Muscle of back (tissue), 13 donors: ENCODE measurements at places on chromosomes 4 and X.

DNA sequence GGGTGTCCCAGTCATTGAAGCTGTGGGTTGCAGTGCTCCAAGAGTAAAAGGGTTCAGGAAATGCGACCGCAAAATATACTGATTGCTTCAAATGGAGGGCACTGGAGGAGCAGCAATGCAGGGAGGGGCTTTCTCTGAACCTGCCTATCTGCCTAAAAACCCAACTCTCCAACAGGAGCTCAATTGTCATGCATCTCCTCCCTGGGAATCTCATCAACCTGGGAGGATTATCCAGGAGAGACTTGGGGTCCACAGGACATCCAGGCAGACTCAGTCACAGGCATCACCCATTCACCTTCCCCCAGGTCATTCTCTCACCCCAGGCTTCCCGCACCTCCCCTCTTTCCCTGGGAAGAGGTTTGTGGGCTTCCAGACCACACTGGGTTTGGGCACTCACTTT lies 38.2 kb upstream of the TLR3 start:
- DNase-seq, result no peak

GRCh38 chr4:54662901-54663585 lies 5.3 kb downstream of the KIT start:
- DNase-seq, result no peak

DNA sequence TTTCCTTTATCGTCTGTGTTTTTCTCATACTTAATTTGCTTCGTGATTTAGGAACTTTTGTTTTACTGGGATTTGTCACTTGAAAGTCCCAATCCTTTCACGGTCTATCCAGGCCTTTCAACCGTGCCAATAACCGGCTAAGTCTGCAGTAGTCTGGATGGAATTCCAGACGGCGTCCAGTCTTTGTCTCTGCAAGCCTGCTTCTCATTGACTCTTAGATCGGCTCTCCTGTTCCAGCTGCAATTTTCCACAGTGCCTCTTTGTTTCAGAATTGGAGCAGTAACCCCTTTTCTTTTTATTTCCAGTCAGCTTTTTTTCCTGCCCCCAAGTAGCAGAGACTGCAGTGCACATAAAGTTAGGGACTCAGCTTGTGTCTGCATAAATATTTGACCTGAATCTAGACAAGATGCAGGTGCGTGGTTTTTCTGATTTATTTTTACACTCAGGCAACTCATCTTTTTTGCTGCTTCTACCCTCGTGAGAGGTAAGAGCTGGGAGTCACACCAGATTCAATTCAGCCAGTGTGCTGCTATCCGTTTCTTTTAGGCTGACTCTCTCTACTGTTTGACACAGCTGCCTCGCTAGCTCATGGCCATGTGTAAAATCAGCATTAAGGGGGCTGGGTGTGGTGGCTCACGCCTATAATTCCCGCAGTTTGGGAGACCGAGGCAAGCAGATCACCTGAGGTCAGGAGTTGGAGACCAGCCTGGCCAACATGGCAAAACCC lies 37.4 kb upstream of the DHRSX start:
- peak; percentile 85 for DNase-seq

DNA sequence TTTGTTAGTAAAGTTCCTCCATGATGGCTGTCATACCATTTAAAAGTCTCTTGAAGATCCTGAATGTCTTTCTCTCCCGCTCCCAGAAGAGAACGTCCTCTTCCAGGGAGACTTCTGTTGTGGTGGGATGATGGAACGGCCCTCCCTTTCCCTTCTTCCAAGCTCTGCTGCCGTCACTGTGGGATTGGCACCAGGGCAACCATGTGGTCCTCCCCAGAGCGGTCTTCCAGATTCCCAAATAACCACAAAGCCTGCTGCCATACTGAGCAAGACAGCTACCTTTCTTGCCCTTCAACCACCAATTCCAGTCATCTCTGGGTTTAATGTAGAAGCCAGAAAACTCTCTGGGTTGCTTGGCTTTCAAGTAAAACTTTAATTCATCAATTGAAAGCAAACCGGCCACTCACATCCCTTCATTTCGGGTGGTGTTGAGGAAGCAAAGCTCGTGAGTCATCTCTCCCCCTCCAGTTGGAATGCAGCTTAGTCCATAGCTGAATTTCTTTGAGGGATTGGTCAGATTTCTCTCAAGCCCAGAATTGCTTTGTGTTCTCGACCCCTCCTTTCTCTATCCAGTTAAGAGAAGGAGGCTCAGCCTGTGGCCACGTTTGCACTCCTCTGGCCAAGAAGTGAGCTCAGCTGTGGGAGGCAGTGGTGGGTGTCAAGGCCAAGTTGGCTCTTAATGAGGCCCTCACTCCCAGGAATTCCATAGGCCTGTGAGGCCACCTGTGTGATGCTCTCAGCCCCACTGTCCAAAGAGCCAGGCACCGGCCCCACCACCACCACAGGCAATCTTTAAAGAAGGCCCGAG lies 36.9 kb downstream of the FHDC1 start:
- DNase-seq, result peak; percentile 94

- DNase-seq, result no peak
Measured at GRCh38 chrX:48835524-48836329, at the start of gene PCSK1N. Gene PCSK1N, minus strand, starts transcription at chrX:48835610. Its CDS starts 78 bp downstream, at chrX:48835532.

DNA sequence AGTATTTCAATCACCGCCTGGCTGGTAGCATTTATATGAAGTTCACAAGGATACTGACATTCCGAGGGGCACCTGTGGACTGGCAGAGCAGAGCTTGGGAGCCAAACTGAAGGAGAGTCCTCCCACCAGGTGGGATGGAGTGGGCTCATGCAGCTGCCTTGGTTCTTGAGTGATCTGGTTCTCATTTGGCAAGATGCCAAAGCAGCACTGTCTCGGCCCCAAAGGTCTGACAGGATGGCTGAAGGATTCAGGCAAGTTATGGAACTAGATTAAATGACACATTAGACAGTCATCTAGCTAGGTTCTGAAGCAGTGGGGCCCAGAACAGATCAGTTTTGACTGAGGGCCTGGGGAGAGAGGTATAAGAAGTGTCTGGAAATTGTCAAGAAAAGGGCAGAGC lies 3.2 kb downstream of the FGF16 start:
- DNase-seq, result no peak

GRCh38 chr4:41214136-41214824 lies at the start of gene APBB2:
Gene APBB2, minus strand, starts transcription at chr4:41214542. Its CDS starts 181,288 bp downstream, at chr4:41033254.
- DNase-seq, result peak; percentile 99

- DNase-seq, result peak; percentile 33
Measured at GRCh38 chr4:159105761-159106243, 2.9 kb downstream of the RAPGEF2 start.

DNA sequence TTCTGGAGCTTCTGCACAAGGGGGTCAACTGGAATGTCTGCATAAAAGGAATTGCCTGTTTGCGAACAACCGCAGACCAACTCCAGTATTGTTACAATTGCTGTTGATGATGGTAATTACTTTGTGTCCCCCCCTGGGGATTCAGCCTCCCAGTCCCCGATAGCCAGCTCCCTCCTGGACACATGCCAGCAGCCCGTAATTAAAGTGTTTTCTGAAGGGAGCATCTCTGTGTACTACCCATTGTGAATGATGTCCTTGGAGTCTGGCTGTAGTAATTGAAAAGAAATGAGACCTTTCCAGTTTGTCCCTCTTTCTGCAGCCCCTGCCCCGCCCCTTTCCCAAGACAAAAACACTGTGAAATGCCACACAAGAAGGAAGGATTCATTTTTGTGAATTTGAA lies 377.1 kb upstream of the LCORL start:
- DNase-seq, result no peak

GRCh38 chrX:8033175-8033574 lies 106.0 kb upstream of the PNPLA4 start:
- no peak for DNase-seq

GRCh38 chrX:10579112-10580011 lies 41.0 kb downstream of the MID1 start:
- DNase-seq, result no peak

- peak; percentile 26 for DNase-seq
Measured at GRCh38 chr4:111961809-111962208, 183.4 kb upstream of the FAM241A start.

DNA sequence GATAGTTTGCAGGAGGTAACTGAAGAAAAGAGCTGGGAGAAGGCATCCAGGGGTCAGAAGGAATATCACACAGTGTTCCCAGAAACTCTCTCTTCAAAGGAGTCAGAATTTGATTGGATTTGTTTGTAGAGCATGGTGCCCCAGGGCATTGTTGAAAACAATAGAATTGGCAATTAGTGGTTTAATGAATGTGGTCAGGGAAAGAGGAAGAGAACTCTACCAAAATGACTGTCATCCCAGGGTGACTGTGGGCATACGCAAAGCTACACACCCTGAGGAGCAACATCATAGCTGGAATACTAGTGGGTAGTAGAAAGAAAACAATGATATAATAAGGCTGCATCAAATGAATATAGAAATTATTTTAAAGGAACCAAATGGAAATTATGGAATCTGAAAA lies 21.5 kb downstream of the TNIP2 start:
- no peak for DNase-seq

DNA sequence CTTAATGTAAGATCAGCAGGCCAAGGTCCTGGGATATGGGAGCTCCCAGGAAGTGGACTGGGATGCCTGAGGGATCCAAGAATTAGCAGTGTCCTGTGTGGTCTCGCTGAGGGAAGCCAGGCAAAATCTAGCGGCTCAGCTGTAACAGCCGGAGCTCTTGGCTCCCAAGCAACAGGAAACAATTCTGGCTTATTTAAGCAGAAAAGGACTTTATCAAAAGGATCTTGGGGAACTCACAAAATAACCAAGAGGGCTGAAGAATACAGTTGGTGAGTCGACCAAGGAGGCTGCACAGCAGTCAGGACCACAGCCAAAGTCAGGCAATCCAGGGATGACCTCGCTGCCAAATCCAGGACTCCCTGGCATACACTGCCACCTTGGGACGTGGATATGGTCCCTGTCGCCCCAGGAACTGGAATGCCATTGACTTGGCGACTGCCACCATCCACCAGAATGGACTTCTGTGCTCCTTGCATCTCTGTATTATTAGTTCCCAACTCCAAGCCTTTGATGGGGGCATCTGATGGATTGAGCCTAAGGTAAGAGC lies 165.3 kb upstream of the BCOR start:
- no peak for DNase-seq

DNA sequence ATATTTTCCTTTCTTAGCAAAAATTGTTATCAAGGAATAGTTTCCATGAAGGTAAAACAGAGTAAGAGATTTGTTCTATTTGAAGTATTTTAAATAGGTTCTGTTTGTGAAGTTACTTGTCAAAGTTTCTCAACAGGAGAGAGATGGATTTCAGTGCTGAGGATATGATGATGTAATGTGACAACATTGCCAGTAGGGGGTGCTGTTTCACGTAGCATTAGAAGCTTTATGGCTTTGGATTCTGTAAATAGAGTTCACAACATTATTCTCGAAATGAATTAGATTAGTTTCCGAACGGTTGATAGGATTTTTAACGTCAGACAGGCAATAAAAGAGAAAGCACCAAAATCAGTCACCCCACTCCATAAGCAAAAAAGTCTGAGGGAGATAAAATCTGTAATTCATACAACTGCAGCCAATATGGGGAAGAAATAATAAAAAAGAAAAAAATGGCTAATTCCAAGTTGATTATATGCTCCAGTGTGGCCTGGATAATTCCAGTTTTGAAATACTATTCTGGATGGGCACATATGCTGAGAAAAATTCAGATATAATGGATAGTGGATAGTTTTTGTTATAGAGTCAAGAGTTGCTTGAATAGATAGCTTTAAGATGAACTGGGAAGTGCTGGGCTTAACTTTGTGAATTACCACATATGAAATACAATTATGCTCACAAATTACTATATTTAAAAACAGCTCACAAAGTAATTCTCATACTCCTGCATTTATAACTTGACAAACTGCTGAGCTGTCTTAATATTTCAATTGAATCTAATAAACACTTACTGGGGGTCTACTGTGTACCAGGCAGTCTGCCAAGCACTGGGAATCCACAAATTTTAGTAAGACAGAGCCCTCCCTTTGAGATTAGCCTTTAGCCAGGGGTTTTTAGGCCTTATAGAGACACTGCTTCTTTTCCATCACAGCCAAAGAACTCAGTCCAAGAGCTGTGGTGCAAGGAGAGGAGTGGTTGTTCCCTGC lies 109.1 kb downstream of the GPAT3 start:
- DNase-seq, result peak; percentile 51

GRCh38 chrX:134362560-134363089 lies 97.3 kb upstream of the HPRT1 start:
- no peak for DNase-seq

GRCh38 chr4:84877051-84877833 lies 89.2 kb downstream of the WDFY3 start:
- DNase-seq, result no peak

DNA sequence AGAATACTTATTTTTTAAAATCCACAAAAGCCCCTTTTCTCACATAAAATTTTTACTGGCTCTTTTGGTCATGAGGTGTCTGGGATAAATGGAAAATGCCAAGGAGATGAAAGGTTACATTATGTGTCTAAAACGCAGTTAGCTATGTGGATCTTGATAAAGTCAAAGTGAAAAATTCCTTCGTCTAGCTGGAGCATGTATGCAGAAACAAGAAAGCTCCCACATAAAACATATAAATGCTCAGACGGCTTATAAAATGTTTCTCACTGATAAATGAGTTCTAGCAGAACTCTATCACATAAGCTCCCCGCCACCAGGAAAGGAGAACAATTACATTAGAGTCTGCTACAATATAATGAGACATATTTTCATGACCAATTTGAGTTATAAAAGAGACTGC lies 83.8 kb downstream of the TBC1D9 start:
- DNase-seq, result no peak

GRCh38 chr4:172202480-172203076 lies 389.4 kb downstream of the GALNTL6 start:
- DNase-seq, result peak; percentile 5

DNA sequence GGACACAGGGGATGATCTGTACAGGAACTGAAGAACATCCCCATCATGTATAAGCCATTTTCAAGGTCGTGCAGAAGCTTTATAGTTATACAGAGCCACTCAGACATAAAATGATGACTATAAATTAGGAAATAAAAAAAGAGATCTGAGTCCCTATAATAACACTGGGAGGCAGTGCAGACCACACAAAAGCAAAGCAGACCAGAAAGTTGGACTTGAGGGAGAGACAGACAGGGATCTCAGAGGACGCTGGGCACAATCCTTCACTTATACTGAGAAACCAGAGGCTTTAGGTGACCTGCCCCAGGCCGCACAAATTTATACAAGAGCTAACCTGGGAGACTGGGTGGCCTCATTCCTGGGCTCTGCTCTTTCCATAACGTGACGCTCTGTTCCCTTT lies 70.5 kb downstream of the HADH start:
- peak; percentile 29 for DNase-seq

GRCh38 chrX:37786624-37787422 lies 7.0 kb downstream of the CYBB start:
- no peak for DNase-seq

DNA sequence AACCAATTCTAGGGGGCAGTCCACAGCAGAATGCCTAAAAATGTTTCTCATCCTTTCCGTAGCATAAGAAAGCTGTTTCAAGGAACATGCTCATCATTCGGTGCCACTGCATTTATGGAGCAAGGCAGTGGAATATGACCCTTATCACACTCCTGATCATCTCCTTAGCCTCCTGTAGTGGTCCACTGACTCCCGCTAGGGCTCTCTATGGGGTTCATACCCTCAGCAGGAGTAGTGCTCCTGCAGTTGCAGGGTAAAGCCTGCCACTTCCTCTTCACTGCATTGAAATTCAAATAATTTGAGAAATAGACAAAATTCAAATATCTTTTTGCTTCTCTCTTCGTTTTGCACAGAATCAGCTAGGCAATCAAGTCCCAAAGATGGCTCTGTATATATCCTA lies 107.0 kb downstream of the NDST3 start:
- DNase-seq, result no peak

- DNase-seq, result no peak
Measured at GRCh38 chr4:140260227-140260626, 106.2 kb upstream of the MAML3 start.

- DNase-seq, result no peak
Measured at GRCh38 chr4:134024251-134024650, 177.3 kb downstream of the PABPC4L start.

- no peak for DNase-seq
Measured at GRCh38 chrX:11371106-11371505, 77.9 kb downstream of the AMELX start.
